Activated naive CD4-positive, alpha-beta T cell (primary cell): ENCODE measurements at places on chromosomes 3 and 15.

- no peak for DNase-seq
Measured at GRCh38 chr15:42788725-42789124, 51.8 kb upstream of the CDAN1 start.

GRCh38 chr3:155281912-155282311 is 11.6 kb downstream of the STRIT1 start:
- no peak for DNase-seq

- DNase-seq = no peak
Measured at GRCh38 chr3:169787791-169788190, 14.6 kb downstream of the MYNN start.

- no peak for DNase-seq
Measured at GRCh38 chr15:77468896-77469295, 48.2 kb downstream of the HMG20A start.

DNA sequence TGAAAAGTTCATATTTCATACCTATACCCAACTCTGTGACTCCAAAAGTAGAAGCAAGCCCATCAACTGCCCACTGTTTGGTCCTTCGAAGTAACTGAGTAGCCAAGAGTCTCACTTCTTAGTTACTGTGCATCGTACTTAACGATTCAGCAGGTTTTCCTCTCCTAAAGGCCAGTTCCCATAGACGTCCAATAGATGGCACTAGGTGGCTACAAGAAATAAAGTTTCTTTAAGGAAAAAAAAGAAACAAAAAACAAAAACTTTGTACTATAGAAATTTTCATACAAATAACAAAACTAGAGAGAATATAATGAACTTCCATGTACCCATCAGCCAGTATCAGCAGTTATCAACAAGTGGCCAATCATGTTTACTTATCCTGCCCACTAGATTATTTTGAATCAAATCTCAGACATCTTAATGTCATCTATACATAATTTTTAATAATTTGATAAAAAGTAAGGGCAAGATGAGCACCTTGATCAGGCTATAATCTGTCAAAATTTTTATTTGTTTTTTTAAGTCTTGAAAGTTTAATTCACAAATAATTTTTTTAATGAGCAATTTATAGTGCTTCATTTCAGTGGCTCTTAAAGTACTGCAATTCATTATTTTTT is 63.8 kb upstream of the ACP3 start:
- no peak for DNase-seq

GRCh38 chr3:192887047-192887446 is 30.6 kb downstream of the MB21D2 start:
- no peak for DNase-seq

GRCh38 chr3:108124337-108125152 is 33.7 kb upstream of the CD47 start:
- peak; percentile 9 for DNase-seq

GRCh38 chr15:71701808-71702207 is 108.5 kb upstream of the NR2E3 start:
- DNase-seq = no peak

- no peak for DNase-seq
Measured at GRCh38 chr3:140953028-140953960, 11.7 kb downstream of the SLC25A36 start.

GRCh38 chr3:160193644-160194192 is 31.5 kb upstream of the C3orf80 start:
- no peak for DNase-seq

DNA sequence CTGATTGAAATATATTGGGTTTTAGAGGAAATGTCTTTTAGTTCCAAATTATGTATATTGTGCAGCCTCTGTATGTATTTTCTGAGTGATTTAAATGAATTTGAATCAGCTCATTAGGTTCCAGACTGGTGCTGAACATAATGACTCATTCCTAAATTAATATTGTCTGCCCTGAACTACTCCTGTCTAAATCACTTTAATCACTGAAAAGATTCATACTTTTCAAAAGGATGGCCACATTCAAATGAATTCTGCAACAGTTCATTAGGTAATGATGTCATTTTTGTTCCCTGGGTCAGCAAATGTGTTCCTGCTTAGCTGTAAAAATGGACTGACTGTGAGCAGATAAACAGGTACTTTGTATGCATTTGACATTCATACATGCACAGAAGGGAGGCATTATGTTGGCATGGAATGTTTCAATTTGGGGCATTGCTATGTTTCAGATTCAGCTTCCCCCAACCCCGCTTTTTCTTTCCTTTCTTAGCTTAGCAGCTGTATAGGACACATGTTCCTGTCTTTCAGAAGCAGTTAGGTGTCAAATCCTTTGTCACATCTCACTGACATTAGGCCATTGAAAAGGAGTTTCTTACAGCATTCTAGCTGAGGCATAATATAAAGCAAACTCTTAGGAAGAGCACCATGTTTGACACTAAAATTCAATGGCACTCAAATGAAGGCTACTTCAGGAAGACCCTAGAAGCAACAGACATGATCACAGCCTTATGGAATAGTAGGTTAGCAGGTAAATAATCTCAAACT is 318.5 kb upstream of the ARPP21 start:
- DNase-seq = no peak

GRCh38 chr15:85150130-85150480 is 168.4 kb downstream of the PDE8A start:
- no peak for DNase-seq

DNA sequence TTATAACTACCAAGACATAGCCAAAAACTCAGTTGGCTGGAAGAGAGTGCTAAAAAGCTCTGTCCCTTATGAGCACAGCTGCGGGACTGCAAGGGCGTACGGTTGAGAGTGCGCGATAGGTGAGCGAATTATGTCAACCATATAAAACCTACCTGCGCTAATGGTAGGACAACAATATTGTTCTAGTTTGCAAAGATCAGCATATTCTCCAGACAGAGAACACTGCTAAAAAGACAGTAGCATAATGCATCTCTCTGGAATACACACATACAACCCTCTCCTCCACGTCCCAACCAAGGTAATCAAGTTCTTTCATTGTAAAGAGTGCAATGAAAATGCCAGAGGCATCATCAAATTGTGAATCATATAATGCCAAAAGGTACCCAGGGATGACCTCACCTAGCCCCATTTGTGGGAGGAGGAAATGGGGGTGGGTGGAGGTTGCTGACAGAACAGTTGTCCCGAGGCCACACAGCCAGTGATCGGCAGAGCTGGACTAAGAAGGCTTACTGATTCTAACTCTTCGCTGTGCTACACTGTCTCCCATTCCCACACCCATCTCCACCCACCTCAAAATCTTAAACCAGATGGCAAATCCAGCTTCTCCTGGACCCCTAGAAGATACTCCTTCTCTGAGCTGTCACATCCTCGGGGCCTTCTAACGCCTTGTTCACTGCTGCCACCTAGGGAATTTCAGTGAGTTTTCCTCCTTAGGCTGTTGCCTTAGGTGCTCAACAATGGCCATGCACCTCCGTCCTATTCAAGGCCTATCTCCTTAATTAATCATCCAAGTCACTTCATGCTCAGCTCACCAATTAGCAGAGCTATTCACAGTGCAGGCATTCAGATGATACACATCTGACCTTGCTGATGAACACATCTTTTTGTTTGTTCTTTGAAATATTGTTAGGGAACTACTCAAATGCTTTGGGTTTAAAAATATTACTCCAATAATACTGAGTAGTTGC is 60.7 kb downstream of the RPL22L1 start:
- no peak for DNase-seq

DNA sequence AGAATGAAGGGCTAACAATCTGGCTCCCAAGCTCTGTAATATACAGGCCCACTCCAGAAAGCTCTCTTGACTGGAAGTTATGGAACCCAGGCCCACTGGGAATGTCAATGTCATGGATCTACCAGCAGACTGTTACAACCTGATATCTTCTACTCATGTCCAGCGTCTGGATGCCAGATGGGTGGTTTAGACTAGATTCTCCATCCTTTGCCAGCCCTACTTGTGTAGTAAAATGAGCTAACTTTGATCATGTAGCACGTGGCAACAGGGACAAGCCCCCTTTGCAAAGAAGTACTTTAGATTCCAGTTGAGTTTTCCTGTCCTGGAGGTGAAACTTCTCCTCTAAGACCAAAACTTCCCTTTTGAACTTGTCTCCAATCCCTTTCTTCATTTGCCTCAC is 55.1 kb downstream of the HEG1 start:
- DNase-seq = no peak

DNA sequence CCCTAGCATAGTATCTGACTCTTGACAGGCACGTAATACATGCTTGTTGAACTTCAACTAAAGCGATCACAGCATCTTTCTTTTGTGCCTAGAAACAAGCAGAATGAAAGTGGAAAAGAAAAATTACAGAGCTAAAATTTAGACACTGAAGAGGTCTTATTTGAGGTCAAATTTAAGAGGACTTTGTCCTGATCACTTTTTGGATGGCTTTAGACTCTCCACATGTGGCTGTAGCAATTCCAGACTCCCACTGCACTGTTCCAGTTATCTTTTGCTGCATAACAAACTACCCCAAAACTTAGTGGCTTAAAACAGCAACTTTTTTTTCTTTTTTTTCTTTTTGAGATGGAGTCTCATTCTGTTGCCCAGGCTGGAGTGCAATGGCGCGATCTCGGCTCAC is 23.5 kb downstream of the DPH3 start:
- no peak for DNase-seq

DNA sequence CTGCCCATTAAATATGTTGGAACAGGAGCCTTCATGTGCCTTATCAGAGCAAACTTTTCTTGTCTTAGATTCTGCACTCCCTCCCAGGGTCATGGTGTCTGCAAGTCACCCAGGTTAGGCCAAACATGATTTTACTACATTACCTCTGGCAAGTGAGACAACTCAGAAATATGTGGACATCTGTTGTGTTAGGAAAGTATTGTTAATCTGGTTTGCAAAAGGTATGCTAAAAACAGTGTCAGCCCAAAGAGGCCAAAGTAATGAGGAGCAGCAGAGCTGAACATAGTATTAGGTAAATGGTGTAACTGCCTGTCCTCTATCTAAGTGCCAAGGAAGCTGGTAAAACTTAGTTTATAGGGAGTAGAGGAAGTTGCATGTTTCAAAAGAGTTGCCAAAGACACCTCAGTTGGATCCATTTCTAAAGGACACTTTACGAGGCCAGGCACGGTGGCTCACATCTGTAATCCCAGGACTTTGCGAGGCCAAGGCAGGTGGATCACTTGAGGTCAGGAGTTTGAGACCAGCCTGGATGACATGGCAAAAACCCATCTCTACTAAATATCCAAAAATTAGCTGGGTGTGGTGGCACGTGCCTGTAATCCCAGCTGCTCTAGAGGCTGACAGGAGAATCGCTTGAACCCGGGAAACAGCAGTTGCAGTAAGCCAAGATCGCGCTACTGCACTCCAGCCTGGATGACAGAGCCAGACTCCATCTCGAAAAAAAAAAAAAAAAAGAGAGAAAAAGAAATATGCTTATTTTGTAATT is 22.5 kb upstream of the PPIB start:
- DNase-seq = no peak

DNA sequence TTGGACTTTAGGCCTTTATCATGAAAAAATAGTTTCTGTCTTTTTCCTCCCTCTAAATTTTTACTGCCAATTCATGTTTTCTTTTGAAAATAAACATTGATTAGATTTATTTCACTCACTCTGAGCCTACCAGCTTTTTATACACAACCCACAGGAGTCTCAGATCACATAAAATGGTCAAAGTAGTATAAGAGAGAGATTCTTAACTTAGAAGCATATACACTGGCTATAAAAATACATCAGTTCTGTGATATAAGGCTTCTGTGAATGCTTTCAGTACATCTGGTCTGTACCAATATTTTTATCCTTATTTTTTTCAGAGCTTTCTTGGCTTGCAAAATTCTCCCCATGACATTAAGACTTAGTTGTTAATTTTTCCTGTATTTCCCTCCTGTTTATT is 117.0 kb upstream of the PTX3 start:
- DNase-seq = no peak

GRCh38 chr15:34941185-34941698 is 28.3 kb downstream of the AQR start:
- DNase-seq = no peak

DNA sequence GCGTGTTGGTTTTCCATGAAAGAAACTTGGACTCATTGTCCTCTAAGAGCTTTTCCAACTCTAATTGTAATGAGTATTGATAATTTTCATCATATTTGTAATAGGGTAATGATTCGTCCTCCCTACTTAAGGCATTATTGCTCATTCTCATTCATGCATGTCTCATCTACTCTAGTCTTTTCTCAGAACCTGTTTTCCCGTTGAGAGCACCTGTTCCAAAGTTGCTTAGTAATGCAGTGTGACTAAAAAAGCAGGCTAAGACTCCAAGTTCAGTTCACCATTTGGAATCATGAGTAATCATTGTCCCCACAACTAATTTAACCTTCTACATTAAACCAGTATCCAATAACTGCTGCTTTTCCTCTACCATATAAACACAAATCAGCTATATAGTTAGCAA is 84.0 kb downstream of the FILIP1L start:
- DNase-seq = no peak

DNA sequence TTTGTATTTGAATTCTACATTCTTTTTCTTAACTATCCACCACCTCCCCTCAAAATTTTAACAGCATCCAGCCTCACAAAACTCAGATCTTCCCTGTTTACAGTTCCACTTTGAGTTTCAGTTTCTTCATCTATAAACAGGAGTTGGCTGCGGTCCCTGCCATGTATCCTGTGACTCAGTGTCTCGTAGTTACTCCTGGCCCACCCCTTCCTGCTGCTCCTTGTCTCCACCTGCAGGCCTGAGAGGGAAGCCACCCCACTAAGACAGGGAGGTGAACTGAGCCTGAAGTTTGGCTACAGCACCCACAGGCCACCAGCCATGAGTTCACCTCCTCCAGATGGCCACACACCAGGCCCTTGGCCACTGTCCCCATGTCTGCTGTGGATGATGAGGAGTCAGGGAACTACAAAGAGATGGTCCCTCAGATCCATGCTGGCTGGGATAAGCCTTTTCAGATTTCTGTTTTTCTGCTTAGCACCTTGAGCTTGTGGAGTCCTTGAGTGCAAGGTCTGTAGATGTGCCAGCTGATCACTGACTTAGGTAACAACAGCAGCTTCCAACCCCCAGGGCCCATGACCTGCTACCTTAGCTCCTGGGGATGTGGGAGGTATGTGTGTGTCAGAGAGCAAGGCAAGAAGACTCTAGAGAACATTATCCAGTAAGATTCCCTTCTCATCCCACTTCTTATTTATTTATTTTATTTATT is 37.5 kb downstream of the CD86 start:
- no peak for DNase-seq

DNA sequence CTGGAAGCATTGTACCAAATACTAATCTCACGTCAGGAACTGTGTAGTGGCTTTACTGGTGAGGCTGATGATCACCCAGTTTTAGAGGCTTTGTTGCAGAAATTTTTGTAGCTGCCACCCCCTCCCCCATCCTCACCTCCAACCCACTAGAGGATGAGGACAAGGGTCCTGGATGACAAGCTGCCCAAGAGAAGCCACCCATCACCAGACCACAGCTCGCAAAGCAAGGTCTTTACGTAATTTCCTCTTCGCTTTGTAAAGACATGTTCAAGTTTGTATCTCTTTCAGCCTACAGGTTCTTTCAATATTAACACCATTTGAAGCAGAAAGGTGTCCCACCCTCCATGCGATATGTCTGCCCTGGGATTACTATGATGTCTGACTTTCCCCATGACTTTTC is 74.2 kb downstream of the LDHAL6B start:
- DNase-seq = no peak

GRCh38 chr15:58185439-58185838 is 47.3 kb downstream of the AQP9 start:
- DNase-seq = no peak

GRCh38 chr3:60594025-60594424 is 657.2 kb downstream of the FHIT start:
- DNase-seq = no peak
